ENCODE measurements at places on chromosomes 4 and X.

GRCh38 chr4:168304744-168305459, 13.7 kb downstream of the DDX60 start:
- DNase-seq: no peak

GRCh38 chrX:31070057-31070468, 1.8 kb downstream of the FTHL17 start:
- no peak for DNase-seq

DNA sequence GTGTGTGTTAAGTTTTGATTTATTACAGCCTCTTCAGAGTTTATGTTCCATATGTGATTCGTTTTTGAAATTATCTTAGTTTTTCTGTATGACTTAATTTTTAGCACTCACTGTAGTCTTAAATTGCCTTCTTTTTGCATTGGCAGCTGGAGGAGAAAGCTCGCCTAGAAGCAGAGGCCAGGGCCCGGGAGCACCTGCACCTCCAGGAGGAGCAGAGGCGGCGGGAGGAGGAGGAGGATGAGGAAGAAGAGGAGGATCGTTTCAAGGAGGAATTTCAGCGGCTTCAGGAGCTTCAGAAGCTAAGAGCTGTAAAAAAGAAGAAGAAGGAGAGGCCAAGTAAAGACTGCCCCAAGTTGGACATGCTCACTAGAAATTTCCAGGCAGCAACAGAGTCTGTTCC, 56.6 kb downstream of the TNIP2 start:
- DNase-seq: no peak

DNA sequence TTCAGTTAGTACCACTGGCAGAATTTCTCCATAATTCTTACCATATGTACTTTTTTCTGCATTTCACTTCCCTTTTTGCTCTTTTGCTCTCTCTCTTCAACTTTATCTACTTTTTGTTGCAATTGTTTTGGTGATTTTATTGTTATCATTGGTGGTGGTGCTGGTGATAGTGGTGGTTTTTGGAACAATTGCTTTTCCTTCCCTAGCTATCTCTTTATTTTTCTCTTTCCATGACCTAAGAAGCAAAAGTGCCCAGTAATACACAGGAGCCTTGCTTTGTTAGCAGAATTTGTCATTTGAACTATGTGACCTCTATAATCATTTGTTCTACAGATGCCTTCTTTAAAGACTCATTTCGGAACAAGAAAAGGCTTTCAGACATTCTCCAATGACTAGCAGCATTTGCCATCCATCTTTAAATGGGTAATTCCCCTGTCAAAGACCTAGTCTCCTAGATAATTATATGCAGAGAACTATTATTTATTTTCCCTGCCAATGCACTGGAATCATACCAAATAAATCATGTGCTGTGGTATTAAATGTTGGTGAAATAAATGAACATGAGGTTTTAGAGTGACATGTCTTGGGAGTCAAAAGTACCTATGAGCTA, 154.5 kb downstream of the GASK1B start:
- no peak for DNase-seq

- DNase-seq: no peak
Observed at GRCh38 chrX:119181491-119181890, 53.9 kb upstream of the KIAA1210 start.

- DNase-seq: no peak
Observed at GRCh38 chr4:122224348-122224747, 72.2 kb downstream of the BLTP1 start.

DNA sequence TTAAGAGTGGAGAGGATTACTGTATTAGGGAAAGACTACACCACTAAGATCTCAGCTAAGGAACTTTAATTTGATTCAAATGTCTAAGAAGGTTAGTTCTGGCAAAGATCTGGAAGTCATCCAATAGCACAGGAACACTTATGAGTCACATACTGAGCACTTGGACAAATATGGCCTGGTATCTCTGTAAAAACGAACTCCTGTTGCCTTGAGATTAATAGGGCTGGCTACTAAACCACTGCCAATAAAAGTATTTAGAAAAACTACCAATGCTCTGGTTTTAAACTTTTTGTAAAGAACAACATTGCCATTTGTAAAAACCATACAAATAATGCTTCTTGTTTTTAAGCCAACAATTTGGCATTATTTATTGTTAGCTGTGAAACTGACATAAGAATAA, 70.5 kb downstream of the SEC24D start:
- no peak for DNase-seq

- DNase-seq: no peak
Observed at GRCh38 chr4:147117431-147117830, 171.8 kb upstream of the TTC29 start.

GRCh38 chrX:79288733-79289132, 78.4 kb downstream of the ITM2A start:
- no peak for DNase-seq

DNA sequence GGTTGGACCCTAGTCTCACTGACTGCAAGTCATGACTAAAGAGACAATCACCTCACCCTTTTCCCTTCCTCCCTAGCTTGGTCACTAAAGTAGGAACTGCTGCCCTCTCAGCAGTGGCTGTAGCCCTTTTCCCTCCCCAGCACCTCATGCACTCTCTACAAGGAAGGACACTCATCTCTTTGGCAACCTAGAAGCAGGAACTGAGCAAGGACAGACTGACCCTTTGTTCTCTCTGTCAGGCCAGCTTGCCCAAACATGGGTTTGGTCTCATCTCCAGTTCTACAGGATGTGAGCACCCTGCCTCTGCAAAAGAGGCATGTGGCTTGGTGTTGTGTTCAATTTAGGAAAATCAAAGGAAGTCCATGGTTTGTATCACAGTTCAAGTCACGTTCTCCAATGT, 15.8 kb downstream of the LEF1 start:
- DNase-seq: no peak

- DNase-seq: no peak
Observed at GRCh38 chr4:187432310-187432709, 563.3 kb upstream of the ZFP42 start.

DNA sequence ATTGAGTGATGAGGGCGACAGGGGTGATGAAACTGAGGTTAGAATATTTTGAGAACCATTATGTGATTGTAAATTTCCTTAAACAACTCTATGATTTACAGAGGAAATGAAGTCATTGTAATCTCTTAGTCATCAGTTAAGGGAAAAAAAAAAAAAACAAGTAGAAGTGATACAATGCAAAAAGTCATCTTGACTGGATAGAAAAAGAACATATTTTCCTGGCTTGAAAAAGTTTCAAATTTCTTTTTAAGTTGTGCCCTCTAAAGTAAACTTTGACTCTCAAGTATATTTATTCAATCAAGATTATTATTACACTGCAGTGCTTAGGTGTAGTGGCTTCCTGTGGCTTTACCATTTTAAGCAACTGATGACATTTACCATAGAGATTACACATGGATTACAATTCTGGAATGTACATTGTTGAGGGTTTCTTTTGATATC, 40.6 kb downstream of the GABRB1 start:
- DNase-seq: no peak

GRCh38 chr4:90007494-90008167, 113.0 kb downstream of the MMRN1 start:
- no peak for DNase-seq

DNA sequence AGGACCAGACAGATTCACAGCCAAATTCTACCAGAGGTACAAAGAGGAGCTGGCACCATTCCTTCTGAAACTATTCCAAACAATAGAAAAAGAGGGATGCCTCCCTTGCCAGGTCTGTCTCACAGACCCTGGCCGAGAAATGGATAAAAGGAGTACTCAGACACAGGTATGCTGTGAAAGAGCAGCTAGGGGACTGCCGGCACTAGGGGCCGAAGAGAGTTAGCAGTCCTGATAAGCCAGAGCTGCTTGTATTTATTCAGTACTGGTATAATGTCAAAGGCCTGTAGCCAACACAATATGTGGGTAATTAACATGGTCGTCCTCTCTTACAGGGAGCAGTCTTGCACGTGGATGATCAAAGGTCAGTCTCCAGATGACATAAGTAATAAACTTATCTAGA, 1042.1 kb upstream of the LCORL start:
- DNase-seq: no peak

GRCh38 chrX:95059909-95060308, 1385.9 kb downstream of the FAM133A start:
- no peak for DNase-seq

GRCh38 chrX:43836435-43837184, 45.6 kb downstream of the MAOB start:
- DNase-seq: no peak

DNA sequence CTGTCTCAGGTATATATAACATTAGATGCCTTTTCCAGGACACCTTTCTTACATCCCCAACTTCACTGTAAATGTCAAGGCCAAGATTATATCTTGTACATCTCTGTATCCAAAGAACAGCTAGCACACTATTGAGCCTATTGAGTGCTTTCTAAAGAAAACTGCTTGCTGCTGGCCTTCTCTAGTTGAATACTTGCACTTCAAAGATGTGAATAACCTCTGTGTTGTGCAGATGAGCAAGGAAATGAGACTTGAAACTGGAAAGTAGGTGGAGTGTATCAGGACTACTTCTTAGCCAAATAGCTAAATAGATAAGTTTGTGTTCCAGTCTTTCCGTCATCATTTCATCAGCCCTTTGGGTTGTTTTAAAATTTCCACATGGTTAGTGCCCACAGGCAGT, 704.4 kb upstream of the AMOT start:
- no peak for DNase-seq
